ENCODE measurements at places on chromosomes 5 and 9.

GRCh38 chr9:94772639-94773303 is 46.3 kb downstream of the AOPEP start:
- no peak for DNase-seq

- no peak for DNase-seq
These were observed 296.5 kb downstream of the ARHGAP26 start for GRCh38 chr5:143066556-143067281.

GRCh38 chr9:34093578-34093977 is 32.9 kb downstream of the DCAF12 start:
- DNase-seq = no peak

DNA sequence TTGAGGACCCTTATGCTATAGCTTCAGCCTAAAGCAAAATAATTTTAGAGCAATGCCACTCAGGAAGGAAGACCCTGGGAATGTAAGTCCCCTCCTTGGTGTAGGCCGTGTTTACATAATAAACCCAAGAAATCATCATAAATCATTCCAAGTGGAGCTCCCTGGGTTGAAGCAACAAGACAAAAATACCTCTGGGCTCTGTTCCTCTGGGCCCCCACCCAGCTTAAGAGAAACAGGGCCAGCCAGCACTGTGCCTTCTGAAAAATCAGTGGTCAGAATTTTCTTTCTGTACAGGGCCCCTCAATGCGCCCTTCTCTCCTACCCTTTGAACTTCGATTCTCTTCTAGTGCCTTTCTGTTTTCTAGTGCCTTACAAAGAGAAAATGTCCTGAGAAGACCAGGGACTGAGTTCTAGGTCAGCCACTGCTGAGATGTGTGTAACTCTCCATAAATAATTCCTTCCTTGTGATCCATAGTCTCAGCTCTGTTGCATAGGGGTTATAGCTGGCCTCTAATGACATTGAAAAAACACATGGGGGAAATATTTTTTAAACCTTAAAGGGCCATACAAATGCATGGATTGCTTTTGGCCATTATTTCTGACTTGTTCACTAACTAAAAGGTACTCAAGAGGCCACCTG is 101.0 kb downstream of the ADRB2 start:
- DNase-seq = no peak

- no peak for DNase-seq
These were observed 1709.6 kb upstream of the WWC1 start for GRCh38 chr5:166581826-166582225.

DNA sequence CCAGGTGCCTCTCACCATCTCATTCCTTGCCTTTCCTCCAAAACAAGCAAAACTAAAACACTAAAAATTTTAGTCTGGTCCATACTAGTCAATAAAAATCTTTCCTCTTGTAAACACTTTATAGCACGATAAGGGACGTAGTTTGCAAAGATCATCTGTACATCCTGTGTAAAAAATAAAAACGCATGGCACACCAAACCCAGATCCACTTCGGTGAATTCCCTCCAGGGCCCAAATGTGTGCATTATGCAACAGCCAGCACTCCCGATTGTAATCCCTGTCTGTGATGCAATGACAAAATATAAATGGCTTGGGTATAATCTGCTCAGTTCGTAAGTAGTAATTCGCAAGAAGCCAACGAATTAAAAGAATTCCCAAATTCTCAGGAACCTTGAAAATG is 1.4 kb downstream of the FAM169A start:
- DNase-seq = no peak

DNA sequence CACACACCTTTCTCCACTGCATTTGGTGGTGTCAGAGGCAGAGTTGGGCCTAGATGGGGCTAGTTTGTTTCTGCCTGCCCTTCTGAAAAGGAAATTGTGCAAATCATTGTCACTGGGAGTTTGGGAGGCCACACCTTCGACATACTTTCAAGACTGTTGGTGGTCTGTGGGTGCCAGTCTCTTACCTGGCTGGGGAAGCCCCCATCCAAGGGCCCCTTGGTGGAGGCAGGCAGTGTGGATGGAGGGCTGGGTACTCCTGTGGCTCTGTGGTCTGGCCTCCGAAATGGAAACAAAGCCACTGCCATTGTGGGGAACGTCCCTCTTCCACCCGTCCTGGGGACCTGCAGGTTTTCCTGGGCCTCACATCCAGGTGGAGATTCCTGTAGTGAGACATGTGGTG is 10.9 kb upstream of the PHYHD1 start:
- no peak for DNase-seq

DNA sequence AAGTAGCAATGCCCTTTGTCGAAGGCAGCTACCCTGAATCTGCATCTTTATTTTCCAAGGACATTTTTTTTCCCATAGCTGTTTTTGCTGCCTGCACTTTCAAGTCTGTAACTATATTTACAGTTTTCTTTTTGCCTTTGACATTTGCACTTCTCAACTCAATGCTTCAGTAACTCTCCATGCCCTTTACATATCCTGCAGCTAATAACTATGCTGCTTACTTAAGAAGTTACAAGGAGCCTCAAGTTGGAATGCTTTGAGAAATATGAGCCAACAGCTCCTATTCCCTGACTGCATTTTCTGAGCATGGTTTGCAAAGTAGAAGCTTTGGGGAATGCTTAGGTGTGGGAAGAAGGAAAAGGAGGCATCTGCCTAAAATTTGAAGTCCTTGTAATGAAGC is 194.8 kb upstream of the TRPC7 start:
- no peak for DNase-seq

DNA sequence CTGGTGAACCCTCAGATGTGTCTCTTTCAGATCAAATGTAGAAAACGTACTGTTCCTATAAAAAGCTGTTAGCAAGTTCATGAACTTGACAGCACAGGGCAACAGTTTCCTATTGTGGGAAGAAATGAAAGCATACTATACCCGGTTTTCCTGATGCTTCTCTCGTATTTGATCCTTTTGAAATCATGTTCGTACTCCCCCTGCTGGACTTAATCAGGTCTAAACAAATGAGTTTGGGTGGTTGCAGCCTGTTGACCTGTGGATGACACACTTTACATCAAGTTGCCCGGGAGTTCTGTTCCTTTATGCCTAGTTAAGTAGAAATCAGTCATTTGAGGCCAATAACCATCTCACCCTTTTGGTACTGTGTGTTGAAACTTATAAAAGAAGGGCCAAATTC is 1992.3 kb downstream of the MAT2B start:
- no peak for DNase-seq

GRCh38 chr5:53071738-53072137 is 37.8 kb downstream of the MOCS2 start:
- no peak for DNase-seq

DNA sequence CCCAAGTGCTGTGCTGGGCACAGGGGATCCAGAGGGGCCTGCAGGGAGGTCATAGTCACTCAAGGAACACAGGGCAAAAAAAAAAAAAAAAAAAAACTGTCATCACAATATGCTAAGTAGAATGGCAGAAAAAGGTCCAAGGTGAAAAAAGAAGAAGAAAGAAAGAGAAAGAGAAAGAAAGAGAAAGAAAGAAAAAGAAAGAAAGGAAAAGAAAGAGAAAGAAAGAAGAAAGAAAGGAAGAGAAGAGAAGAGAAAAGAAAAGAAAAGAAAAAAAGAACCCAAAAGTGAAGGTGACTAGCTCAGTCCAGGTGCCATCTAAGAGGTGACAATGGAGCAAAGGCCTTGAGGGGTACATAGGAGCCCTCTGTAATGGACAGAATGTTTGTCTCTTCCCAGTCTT is 73.9 kb downstream of the PDE6A start:
- DNase-seq = no peak

GRCh38 chr5:7876867-7877266 is 7.9 kb downstream of the MTRR start:
- DNase-seq = no peak

GRCh38 chr9:129745200-129745599 is 7.6 kb downstream of the PTGES start:
- DNase-seq = no peak

DNA sequence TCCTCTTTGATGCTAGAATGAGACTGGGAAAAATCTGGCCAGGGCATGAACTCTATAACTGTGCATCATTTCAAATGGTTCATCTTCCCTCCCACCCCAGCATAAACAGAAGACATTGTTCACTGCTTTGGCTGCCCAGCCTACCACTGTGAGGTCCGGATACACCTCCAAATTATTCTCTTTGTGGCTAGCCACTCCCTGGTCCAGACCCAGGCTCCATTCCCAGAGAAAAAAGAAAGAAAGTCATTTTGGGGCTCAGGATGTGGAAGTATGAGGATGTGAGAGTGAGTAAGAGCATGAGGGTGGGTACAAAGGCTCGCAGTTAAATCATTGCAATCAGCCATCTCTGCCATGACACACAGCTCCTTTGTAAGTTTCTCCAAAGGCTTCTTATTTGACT is 559.2 kb downstream of the PSAT1 start:
- no peak for DNase-seq

GRCh38 chr9:21943464-21943863 is 50.7 kb downstream of the CDKN2A start:
- no peak for DNase-seq

Data from NCI-H1048 (cell line).